Purkinje cell (primary cell): ENCODE measurements at places on chromosomes 12 and 14. TPM values are rescaled to one million over a fixed set of nuclear protein-coding genes. Genes with fewer than 3 reads are reported as not detected.

The ADGRD1 gene
- 12.0 and 15.4 TPM in 2 replicates for polyA plus RNA-seq

The ASCL1 gene
- polyA plus RNA-seq = 1.0 and 1.8 TPM in 2 replicates

The HSPB8 gene
- polyA plus RNA-seq = 16.1 and 17.8 TPM in 2 replicates

The SLCO1A2 gene
- 0.42 and 1.4 TPM in 2 replicates for polyA plus RNA-seq

The DLGAP5 gene
- polyA plus RNA-seq = not detected in 2 replicates

The BEGAIN gene
- polyA plus RNA-seq = 0.74 and 0.87 TPM in 2 replicates

The WNT1 gene
- not detected in 2 replicates for polyA plus RNA-seq

The HHIPL1 gene
- polyA plus RNA-seq = 0.22 and 1.2 TPM in 2 replicates

The SPIC gene
- not detected in 2 replicates for polyA plus RNA-seq

The LRRC23 gene
- polyA plus RNA-seq = 3.5 and 6.7 TPM in 2 replicates

The TPPP2 gene
- not detected in 2 replicates for polyA plus RNA-seq

The B4GALNT1 gene
- polyA plus RNA-seq = 39.3 and 50.4 TPM in 2 replicates

The MFAP5 gene
- polyA plus RNA-seq = not detected in 2 replicates

The MBIP gene
- polyA plus RNA-seq = 39.6 and 55.8 TPM in 2 replicates

The B4GALNT3 gene
- polyA plus RNA-seq = 0.74 TPM in 1 of 2 replicates, not detected in the other

The DHRS2 gene
- polyA plus RNA-seq = not detected in 2 replicates

The KRT72 gene
- 2.1 and 5.0 TPM in 2 replicates for polyA plus RNA-seq

The GPR137C gene
- 11.9 and 16.9 TPM in 2 replicates for polyA plus RNA-seq

The KIF5A gene
- polyA plus RNA-seq = 24.5 and 60.6 TPM in 2 replicates

The SLC25A47 gene
- polyA plus RNA-seq = not detected in 2 replicates
